Activated naive CD4-positive, alpha-beta T cell (primary cell): ENCODE measurements at places on chromosomes 7 and 10.

DNA sequence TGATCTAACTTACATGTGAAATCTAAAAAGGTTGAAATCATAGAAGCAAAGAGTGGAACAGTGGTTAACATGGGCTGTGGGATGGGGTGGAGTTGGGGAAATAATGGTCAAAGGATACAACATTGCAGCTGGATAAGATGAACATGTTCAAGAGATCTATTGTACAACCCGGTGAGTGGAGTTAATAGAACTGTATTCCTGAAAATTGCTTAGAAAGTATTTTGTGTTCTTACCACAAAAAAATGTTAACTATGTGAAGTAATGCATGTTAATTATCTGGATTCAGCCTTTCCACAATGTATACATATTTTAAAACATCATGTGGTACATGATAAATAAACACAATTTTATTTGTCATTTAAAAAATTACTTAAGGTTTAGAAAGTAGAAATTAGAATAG lies 271.0 kb upstream of the LRRTM3 start:
- no peak for DNase-seq

- DNase-seq = no peak
Observed at GRCh38 chr10:35006836-35007235, 83.3 kb downstream of the CUL2 start.

- DNase-seq = no peak
Observed at GRCh38 chr10:84401854-84402611, 73.6 kb downstream of the CCSER2 start.

DNA sequence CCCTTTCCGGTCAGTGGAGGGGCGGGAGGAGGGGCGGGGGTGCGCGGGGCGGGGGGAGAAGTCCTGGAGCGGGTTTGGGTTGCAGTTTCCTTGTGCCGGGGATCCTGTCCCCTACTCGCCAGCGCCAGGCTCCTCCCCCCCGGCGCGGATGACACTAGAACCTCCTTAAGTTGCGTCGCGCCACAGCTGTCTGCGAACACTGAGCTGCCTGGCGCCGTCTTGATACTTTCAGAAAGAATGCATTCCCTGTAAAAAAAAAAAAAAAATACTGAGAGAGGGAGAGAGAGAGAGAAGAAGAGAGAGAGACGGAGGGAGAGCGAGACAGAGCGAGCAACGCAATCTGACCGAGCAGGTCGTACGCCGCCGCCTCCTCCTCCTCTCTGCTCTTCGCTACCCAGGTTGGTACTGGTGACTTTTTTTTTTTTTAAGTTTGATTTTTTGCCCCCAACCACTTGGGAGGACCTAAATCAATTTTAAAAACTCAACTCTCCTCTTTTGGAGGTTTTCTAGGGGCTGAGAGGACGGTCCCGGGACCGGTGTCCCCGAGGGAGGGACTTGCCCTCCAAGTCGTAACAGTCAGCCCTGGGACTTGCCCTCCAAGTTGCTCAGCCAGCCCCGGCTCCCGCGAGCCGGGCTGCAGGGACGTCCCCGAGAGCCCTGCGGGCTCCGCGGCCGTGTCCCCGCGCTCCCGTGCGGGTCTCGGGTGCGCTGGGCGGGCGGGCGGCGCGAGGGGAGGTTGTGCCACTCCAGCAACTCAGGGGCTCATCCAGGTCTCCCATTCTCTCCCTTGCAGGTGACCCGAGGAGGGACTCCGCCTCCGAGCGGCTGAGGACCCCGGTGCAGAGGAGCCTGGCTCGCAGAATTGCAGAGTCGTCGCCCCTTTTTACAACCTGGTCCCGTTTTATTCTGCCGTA lies at the start of gene GATA3:
TSS of gene GATA3 (plus strand) at position 195 of the 914 bp plus-strand sequence. CDS start 968 bp downstream, outside the sequence.
- peak; percentile 20 for DNase-seq

GRCh38 chr7:101124376-101125056 lies 2.4 kb upstream of the SERPINE1 start:
- no peak for DNase-seq
